ENCODE measurements at places on chromosomes 2 and 18.

- DNase-seq = no peak
Measured at GRCh38 chr2:191066197-191066918, 52.4 kb upstream of the STAT1 start.

GRCh38 chr18:32520771-32521170 is 50.1 kb upstream of the GAREM1 start:
- no peak for DNase-seq

DNA sequence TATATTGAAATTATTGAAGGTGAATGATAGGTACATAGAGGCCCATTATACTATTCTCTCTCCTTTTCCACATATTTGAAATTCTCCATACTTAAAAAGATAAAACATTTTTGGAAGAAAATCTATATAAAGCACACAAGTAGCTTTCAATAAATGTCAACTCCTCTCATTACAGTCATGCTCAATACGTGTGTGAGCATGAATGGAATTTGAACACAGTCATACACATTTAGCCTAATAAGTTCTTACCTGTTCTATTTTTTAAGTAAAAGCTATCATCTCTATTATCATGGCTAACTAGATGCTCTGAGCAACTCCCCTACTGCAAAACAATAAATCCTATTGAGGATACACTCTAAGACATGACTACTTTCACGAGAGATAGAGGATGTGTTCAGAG is 41.9 kb upstream of the SPATS2L start:
- no peak for DNase-seq

- no peak for DNase-seq
Measured at GRCh38 chr18:64713284-64713683, 564.4 kb upstream of the LINC00305 start.

DNA sequence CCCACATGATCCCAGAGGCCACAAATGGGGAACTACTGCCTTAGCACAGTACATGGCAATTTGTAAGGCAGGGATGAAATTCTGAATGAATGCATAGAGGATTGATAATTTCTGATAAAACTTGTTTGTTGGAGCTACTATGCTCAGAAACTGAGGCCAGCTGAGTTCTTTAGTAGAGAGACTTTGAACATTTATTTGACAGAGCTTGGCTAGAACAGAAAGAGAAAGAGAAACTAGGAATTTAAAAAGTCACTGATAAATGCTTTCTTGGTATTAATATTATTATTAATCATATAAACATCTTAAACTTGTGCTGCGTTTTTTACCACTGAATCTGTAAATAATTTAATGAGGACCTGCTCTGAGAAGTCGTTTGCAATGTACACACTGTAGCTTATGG is 923.7 kb upstream of the CNTNAP5 start:
- DNase-seq = no peak

- DNase-seq = no peak
Measured at GRCh38 chr2:173457366-173457765, 102.7 kb downstream of the CDCA7 start.

GRCh38 chr18:2114765-2115164 is 456.5 kb downstream of the METTL4 start:
- no peak for DNase-seq

GRCh38 chr2:45802499-45803138 is 151.1 kb downstream of the PRKCE start:
- DNase-seq = no peak

GRCh38 chr2:32061973-32062861 is 1.1 kb upstream of the SPAST start:
- DNase-seq = no peak

- DNase-seq = no peak
Measured at GRCh38 chr2:179569831-179570233, 291.6 kb downstream of the ZNF385B start.

GRCh38 chr2:205657579-205657978 is 24.7 kb upstream of the NRP2 start:
- no peak for DNase-seq

DNA sequence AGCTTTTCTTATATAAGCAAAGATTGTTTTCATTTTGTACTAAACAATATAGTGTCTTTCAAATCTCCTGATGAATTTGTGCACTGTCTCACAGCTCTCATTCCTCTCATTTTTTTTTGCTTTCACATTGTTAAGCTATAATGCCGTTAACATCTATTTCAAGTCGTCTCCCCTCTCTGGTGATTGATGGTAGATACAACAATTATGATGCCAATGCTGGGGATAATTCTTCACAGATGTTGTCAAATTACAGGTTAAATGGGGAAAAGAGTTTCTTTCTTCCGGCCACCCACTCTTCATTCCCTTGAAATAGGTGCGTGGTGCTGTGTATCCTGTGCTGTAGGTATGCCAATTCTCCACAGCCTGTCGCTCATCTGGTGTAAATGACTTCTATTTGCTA is 1053.7 kb upstream of the ZEB2 start:
- DNase-seq = no peak

GRCh38 chr2:184597571-184597991 is 748 bp upstream of the ZNF804A start:
- DNase-seq = no peak

GRCh38 chr2:76491503-76491902 is 780.8 kb upstream of the GCFC2 start:
- no peak for DNase-seq

- no peak for DNase-seq
Measured at GRCh38 chr2:46335391-46336282, 38.4 kb downstream of the EPAS1 start.

DNA sequence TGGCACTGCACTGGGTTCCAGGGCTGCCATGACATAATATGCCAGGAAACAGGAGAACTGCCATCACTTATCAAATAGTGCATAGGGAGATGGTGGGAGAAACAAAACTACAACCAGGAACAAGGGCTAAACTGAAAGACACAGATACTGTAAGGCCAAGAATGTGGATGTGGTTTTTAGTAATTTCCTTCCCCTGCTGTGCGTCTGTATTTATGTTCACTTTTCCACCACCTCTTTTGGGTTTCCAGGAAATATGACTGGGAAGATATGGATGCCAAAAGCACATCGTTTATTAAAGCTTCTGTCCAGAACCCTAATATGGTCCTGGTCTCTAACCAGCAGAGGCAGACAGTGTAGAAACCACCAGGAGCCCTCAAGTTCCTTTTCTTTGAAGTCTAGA is 759.7 kb upstream of the FANCL start:
- no peak for DNase-seq

- no peak for DNase-seq
Measured at GRCh38 chr2:170582751-170583463, 132.2 kb upstream of the SP5 start.

DNA sequence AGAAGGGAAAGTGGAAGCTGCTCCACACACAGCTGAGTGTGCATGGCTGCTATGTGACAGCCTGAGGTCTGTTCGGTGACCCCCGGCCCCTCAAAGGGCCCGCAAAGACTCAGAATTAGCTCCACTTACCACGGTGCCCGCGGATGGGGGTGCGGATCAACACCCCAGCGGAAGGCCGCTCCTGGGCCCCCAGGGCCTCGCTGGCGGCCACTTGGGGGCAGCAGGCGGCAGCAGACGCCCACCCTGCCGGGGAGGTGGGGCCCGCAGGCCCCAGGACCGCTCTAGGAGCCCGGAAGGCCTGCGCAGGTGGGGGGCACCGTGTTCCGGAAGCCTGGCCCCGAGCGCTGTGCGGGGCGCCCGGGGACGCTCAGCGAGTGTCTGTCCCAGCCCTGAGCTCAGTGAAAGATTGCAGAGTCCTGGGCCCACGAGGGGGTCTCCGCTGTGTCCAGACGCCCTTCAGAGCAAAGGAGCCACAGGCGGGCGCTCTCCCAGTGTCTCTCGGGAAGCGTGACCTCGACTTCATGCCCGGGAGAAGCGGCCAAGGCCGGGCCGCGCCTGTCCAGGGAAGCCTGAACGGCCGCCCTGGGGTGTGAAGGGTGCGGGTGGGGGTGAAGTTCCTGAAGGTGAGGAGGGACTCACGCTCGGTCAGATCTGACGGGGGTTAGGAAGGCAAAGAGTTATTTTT is 118.7 kb downstream of the VAPA start:
- DNase-seq = no peak

GRCh38 chr2:16030206-16031057 is 90.1 kb downstream of the MYCN start:
- DNase-seq = no peak

GRCh38 chr2:134208825-134209224 is 45.0 kb upstream of the MGAT5 start:
- no peak for DNase-seq

- DNase-seq = no peak
Measured at GRCh38 chr2:191957996-191958860, 111.3 kb upstream of the CAVIN2 start.

DNA sequence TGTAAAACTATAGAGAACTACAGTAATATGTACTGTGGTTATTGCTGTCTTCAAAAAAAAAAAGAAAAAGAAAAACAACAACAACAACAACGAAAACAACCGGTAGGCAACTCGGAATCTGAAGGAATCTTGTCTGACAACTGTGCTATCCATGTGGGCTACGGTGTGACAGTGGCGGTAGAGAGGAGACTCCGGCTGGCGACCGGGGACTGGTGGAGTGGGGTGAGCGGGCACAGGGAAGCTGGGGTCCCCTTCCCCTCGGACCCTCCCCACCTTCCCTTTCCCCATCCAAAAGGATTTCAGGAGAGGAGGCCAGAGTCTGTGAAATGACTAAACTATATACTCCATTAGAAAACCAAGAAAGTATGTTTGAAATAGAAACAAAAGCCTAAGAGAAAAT is 22.9 kb downstream of the IGFBP5 start:
- DNase-seq = no peak

GRCh38 chr2:69961496-69961895 is at the start of gene ASPRV1:
Gene ASPRV1 (minus strand): TSS chr2:69961631. CDS start chr2:69961436, 195 bp downstream.
- DNase-seq = no peak

GRCh38 chr2:4130651-4131050 is 427.3 kb downstream of the DCDC2C start:
- DNase-seq = no peak

DNA sequence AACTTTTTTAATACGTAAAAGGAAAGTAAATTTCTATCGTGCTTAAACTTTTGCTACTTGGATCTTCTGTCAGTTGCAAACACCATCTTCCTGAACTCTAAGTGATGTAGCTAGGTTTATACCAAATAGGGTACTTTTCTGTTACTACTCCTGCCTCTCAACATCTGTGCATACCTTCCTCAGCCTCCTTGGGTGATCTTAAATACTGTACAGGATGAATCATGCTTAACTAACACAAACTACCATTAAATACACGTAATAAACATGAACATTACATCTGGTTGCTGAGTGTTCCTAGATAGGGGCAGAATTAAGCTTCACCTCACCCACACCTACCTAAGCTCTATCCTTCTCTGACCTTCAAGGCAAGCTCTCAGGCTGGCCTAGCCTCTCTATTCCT is 398.0 kb downstream of the TXNL1 start:
- no peak for DNase-seq

GRCh38 chr2:1692342-1692741 is 52.0 kb downstream of the PXDN start:
- no peak for DNase-seq

DNA sequence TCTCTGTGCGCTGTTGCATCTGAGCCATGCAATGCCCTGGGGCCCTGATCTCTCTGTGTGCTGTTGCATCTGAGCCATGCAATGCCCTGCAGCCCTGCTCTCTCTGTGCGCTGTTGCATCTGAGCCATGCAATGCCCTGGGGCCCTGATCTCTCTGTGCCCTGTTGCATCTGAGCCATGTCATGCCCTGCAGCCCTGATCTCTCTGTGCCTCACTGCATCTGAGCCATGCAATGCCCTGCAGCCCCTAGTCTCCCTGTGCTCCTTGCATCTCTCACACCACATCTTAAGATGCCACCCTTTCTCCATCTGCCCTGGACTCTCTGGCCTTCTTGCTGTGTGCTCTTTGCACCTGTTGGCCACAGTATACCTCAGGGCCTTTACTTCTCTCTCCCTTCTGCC is 56.2 kb downstream of the SOX11 start:
- no peak for DNase-seq

DNA sequence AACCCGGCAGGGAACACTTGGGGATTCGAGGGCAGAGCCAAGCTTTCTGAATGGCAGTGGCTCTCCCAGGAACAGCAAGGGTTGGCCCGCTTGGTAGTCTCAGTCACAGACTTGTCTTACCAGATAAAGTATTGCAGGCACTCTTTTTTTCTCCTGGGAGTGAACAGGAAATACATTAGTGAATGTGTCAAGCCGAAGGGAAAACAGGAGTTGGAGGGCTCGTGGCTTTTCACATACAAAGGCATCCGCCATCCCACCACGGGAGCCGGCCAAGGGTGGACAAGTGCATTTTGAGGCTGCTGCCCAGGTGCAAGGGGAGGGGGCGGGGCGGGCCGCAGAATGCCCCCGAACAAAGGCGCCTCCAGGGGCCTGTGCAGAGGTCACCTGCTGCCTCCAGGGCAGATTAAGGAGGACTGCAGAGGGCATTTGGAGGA is 163.3 kb upstream of the SIX3 start:
- DNase-seq = no peak

- DNase-seq = peak; percentile 33
Measured at GRCh38 chr18:63319383-63320122, at the start of gene BCL2. Gene BCL2 (minus strand): TSS chr18:63319769.

- DNase-seq = no peak
Measured at GRCh38 chr2:142718576-142719155, 158.8 kb upstream of the KYNU start.

DNA sequence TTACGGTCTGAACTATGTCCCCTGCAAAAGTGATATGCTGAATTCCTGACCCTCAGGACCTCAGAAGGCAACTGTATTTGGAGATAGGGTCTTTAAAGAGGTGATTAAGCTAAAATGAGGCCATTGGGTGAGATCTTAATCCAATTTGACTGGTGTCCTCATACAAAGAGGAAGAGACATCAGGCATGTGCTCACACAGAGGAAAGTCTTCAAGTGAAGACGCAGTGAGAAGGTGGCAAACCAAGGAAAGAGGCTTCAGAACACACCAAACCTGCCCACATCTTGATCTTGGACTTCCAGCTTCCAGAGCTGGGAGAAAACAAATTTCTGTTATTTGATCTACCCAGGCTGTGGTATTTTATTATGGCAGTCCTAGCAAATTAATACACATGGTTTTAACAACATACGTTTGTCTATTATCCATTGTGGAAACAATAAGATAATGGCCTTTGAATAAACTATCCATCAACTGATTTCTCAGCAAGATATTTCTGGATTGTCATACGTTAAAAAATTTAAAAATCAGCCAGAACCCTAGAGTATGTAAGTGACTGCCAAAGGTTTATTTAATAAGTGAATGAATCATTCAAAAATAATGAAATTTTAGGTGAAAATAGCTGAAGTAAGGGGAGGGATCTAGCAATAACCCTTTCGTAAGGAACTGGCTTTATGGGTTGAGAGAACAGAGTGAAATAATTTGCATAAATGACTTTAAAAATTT is 6.5 kb downstream of the WIPF1 start:
- no peak for DNase-seq

All from activated T-cell treated with anti-CD3 and anti-CD28 coated beads for 4 hours (primary cell).